ENCODE measurements at places on chromosomes 1 and 21. TPM values are rescaled to one million over a fixed set of nuclear protein-coding genes. Genes with fewer than 3 reads are reported as not detected.

C1orf159 gene
- total RNA-seq: 21.2 TPM

BCAR3 gene
- 52.1 TPM for total RNA-seq

PODN gene
- 3.2 TPM for total RNA-seq

GRCh38 chr1:93304716-93305138 lies 41.0 kb upstream of the DR1 start:
- DNase-seq: no peak

- no peak for DNase-seq
Observed at GRCh38 chr1:56171670-56172069, 407.7 kb downstream of the PLPP3 start.

GRCh38 chr1:153888533-153888932 lies 34.2 kb downstream of the GATAD2B start:
- no peak for DNase-seq

- DNase-seq: no peak
Observed at GRCh38 chr1:15937146-15937545, 38.8 kb downstream of the ZBTB17 start.

GRCh38 chr1:230568008-230568407 lies 74.3 kb upstream of the COG2 start:
- DNase-seq: no peak

DNA sequence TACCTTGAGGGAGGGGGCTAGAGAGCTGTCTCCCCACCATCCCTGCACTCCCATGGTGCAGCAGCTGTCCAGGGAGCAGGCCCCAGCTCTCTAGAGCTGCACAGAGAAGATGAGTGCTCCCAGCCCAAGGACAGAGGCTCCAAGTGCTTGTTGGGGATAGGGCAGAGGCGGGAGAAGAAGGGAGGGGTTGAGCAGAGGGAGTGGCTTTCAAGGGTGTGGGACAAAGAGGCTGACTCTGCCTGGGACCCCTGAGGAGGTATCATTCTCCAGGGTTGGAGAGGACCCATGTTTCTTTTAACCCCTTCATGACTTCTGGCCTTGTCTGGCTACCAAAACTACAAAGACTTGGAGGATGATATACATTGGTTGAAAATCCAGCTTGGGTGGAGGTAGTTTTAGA lies 14.6 kb downstream of the FOXD2 start:
- no peak for DNase-seq

DNA sequence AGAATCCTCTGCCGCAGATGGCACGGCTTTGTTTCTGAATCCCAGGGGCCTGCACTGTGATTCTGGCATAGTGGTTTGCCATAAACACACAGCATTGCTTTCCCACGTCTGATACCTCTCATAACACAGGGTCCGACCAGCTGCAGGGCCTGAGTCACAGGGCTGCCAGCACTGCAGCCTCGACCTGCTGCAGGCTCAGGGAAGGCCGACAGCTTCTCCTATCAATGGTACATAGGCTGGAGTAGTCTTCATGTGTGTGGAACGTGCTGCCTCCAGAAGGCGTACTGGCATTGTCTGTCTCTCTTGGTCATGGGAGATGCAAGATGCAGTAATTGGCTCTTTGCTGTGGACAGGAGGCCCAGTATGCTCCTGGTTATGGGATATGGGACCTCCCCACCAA lies 53.5 kb upstream of the PDE9A start:
- no peak for DNase-seq

GRCh38 chr1:52725903-52726264 lies 369 bp upstream of the ZYG11B start:
- DNase-seq: no peak

DNA sequence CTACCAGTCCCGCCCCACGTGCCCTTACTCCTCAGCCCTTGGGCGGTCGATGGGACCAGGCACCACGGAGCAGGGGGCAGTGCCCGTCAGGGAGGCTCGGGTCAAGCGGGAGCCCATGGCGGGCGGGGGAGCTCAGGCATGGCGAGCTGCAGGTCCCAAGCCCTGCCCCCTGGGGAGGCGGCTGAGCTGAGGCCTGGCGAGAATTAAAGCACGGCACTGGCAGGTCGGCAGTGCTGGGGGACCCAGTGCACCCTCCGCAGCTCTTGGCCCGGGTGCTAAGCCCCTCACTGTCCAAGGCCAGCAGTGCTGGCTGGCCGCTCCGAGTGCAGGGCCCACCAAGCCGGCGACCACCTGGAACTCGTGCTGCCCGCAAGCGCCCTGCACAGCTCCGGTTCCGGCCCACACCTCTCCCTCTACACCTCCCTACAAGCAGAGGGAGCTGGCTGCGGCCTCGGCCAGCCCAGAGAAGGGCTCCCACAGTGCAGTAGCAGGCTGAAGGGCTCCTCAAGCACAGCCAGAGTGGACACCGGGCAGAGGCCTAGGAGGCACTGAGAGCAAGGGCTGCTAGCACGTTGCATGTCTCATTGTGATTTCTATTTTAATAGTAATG lies 166.8 kb upstream of the FMN2 start:
- DNase-seq: no peak

GRCh38 chr1:184770181-184770979 lies 15.7 kb upstream of the EDEM3 start:
- DNase-seq: no peak

DNA sequence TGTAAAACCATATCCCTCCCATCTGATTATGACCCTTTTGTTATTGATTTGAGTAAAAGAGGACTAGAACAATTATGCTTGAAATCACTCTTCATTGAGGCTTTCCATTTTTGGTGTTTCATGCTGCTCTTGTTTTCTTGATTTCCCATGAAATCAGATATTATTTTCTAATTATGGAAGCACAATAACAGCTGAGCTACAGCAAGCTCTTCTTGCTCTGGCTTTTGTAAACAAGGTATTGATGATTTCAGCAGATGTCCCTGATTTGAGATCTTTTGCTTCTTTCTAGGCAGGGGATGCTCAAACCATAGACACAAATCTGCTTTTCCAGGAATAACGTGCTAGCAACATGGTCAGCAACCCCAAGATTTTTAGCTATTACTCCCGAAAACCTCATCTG lies 607.8 kb downstream of the NCAM2 start:
- DNase-seq: no peak

- no peak for DNase-seq
Observed at GRCh38 chr1:23867542-23867894, 572 bp downstream of the FUCA1 start.

DNA sequence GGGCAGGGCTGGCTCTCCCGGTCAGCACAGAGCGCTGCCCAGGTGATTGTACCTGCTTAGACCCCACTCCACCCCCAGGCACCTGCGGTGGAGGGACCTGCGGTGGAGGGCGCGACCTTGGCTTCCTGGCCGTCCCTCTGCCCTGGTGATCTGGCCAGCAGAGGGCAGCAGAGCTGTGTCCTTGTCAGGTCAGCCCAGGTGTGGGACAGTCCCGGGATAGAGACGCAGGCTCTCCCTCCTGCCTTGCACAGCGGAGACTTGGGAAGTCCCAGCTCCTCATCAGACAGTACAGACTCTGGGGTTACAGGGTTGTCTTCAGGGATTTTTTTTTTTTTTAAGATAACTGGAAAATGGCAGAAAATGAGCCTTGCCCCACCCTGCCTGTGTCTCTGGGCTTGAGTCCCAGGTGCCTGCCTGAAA lies 10.0 kb downstream of the SLX9 start:
- DNase-seq: peak; percentile 87

DNA sequence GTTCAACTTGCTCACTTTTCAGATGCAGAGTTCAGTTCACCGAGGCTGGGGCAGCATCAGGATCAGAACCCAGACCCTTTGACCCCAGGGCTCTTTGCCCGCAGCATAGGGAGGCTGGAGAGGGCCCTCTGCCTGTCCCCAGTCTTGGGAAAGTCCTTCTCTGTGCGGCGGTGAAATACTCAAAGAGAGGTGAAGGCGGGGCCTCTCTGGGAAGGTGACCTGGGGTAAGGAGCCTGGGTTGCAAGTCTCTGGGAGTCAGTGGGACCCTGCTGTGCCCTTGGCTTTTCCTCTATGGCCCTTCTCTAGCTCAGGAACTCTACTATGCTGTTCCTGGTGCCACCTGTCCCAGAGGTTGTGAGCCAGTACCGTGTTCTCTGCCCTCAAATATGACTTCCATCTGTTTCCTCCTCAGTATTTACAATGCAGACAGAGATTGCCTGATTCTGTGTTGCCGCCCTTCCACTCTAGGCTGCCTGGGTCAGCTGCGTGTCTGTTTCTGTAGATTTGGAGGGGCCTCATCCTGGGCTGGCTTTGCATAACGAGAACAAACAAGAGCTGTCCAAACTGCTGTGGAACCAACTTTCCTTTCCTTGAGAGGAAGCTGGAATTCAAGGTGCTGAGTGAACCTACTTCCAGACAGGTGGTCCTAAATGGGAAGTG lies 18.7 kb upstream of the ZBTB21 start:
- DNase-seq: no peak

- DNase-seq: no peak
Observed at GRCh38 chr21:37059181-37059580, 13.7 kb downstream of the PIGP start.
